ENCODE measurements at places on chromosomes 11 and 22.

- no peak for DNase-seq
These were observed 373.7 kb upstream of the B3GAT1 start for GRCh38 chr11:134785660-134786284.

GRCh38 chr11:27319072-27319471, 43.9 kb downstream of the CCDC34 start:
- no peak for DNase-seq

DNA sequence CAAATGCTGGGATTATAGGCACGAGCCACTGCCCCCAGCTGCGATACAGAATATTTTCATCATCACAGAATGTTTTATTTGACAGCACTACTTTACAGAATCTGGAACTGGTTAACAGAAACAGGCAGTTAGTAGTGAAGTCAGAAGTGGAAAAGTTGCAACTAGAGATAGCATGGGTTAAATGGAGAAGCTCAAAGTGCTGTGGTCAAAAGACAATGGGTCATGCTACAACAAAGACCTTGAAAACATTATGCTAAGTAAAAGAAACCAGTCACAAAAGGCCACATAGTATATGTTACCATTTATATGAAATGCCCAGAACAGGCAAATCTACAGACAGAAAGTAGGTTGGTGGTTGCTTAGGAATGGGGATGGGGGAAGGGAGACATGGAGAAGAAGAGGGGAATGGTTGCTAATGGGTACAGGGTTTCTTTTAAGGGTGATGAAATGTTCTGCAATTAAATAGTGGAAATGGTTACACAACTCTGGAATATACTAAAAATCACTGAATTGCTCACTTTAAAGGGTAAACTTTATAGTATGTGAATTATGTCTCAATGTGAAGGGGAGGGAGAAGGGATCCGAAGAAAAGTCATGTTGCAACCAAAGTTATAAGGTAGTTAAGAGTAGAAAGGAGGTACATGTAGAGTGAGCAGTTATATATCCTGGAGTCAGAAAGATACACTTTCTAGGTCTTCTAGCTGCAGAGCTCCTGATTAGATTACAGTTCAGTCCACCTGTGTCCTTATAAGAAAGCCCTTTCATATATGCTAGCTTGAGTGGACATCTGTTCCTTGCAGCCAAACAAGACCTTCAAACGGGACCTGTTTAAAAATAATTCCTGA, 46.3 kb upstream of the RAPSN start:
- peak; percentile 76 for DNase-seq

GRCh38 chr11:122101625-122102291, 14.3 kb downstream of the BLID start:
- no peak for DNase-seq

- DNase-seq, result no peak
These were observed 73.6 kb upstream of the MYO18B start for GRCh38 chr22:25668437-25668836.

- no peak for DNase-seq
These were observed 7.4 kb downstream of the BATF2 start for GRCh38 chr11:64989416-64989815.

DNA sequence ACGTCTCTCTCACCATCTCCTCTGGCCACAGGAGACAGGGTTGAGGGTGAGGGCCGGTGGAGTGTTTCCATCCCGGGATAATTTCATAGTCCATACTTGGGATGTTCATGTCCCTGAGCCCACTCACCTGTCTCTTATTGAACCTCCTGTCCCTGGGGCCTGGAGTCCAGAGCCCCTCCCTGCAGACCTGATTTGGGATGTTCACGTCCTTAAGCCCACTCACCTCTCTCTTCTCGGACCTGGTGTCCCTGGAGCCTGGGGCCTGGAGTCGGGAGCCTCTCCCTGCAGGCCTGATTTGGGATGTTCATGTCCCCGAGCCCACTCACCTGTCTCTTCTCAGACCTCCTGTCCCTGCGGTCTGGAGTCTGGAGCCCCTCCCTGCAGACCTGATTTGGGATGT, 868.2 kb downstream of the BRD1 start:
- no peak for DNase-seq

DNA sequence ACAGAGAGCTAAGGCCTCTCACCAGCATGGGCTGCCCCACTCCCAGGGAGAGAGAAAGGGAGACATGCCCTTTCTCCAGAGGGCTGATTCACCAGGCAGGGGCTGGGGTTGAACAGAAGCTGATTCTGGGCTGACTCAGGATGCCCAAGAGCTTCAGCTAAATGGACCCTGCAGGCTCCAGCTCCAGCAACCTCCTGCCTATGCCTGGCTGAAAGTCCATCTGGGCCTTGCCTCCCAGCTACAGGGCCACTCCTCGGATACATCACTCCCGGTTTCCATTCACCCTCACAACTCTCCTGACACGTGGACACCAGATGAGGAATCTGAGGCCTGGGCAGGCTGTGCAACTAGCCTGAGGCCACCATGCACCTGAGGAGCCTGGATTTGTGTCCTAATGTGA, 215.5 kb downstream of the BUD13 start:
- no peak for DNase-seq

GRCh38 chr11:94814272-94814976, 46.3 kb downstream of the AMOTL1 start:
- no peak for DNase-seq

- DNase-seq, result no peak
These were observed 220.9 kb downstream of the PGR start for GRCh38 chr11:100908746-100909145.

DNA sequence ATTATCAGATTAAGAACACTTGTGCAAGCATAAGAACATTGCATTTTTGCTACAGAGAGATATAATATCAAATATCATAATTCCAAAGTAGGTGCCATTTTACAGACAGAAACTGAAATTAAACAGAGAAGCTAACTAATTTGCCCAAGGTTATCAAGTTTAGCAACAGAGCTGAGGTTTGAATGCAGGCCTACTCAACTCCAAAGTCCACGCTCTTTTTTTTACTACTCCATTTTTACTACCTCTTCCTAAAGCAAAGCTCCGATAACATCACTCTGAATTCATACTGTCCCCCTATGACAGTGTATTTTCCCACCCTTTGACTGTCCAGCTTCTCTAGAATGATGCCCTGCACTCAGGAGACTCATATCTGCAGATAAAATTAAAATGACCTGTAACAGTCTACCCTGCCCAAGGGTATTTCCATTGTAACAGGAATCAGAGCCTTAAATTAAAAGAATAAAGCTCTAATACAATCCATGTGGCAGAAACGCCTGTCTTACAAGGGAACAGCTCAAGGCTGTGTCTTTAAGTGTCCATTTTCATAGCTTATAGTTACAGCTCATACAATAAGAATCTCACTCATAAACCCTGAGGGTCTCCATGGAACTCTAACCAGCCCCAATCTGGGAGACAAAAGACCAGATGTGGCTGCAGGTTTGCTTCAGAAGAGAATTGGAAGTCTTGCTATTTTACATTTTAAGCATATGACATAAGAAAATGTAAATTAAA, 36.8 kb downstream of the ALG9 start:
- no peak for DNase-seq

DNA sequence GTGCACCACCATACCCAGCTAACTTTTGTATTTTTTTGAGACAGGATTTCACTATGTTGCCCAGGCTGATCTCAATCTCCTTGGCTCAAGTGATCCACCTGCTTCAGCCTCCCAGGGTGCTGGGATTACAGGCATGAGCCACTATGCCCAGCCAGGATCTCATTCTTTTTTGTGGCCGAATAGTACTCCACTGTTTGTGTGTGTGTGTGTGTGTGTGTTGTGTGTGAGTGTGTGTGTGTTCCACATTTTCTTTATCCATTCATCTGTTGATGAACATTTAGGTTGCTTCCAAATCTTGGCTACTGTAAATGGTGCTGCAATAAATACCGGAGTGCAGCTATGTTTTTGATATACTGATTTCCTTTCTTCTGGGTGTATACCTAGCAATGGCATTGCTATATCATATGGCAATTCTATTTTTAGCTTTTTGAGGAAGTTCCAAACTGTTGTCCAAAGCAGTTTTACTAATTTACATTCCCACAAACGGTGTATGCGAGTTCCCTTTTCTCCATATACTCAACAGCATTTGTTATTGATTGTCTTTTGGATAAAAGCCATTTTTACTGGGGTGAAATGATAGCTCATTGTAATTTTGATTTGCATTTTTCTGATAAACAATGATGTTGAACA, 105.4 kb downstream of the TTC28 start:
- peak; percentile 18 for DNase-seq

- DNase-seq, result no peak
These were observed 269.2 kb upstream of the SYN3 start for GRCh38 chr22:33327348-33327860.

DNA sequence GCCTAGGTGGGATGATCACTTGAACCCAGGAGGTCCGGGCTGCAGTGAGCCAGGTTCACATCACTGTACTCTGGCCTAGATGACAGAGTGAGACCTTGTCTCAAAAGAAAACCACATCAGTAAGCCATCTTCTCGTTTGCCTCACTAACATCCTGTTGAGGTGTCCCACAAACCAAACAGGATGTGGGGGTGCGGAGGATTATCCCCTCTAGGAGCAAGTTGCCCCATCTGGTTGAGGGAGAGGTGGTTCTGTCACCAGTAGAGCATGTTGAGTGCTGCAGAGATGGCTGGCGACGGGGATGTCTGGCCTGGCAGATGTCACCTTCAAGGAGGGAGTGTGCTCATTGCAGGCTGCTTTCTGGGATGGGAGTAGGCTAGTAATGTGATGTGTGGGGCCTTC, 72.4 kb downstream of the ZNRF3 start:
- DNase-seq, result no peak

DNA sequence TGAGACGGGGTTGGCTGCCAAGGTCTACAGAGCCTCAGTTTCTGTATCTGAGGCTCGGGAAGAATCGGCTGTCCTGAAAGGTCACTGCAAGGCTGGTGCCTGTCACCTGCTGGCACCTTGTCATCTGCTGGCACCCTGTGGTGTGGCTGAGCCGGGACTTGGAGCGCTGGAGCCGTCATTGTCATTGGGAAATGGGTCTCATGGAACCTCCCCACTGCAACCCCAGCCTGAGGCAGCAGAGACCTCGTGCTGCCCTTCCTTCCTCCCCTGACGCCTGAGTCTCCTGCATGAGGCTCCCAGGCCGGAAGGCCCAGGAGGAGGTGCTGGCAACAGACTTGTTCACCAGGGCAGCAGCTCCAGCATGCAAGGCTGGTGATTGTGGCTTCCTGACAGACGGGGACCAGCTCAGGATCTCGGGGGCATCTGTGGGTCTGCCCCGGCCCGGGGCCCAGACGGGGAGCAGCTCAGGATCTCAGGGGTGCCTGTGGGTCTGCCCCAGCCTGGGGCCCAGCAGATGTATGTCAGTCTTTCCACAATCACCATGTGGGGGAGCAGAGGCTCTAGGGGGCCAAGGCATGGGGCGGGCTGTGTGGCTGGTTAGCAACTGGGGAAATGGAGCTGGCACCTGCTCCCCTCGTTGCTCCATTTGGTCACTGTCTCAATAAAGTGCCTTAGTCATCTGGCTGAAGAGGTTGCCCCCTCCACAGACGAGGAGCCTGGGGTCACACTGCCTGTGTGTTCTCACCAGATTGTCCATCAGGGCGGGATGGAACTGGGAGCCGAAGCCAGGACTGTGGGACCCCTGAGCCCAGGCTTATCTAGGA, 668.7 kb downstream of the BRD1 start:
- DNase-seq, result no peak

- DNase-seq, result no peak
These were observed 411.1 kb downstream of the TBC1D22A start for GRCh38 chr22:47173535-47174021.

- peak; percentile 12 for DNase-seq
These were observed 2.6 kb downstream of the KLHDC7B start for GRCh38 chr22:50548040-50548920.

GRCh38 chr11:2987881-2988861, 4.0 kb downstream of the NAP1L4 start:
- no peak for DNase-seq

- DNase-seq, result no peak
These were observed 28.1 kb upstream of the NXPE4 start for GRCh38 chr11:114623720-114624119.

GRCh38 chr11:95154514-95154913, 64.9 kb downstream of the ENDOD1 start:
- DNase-seq, result peak; percentile 63

DNA sequence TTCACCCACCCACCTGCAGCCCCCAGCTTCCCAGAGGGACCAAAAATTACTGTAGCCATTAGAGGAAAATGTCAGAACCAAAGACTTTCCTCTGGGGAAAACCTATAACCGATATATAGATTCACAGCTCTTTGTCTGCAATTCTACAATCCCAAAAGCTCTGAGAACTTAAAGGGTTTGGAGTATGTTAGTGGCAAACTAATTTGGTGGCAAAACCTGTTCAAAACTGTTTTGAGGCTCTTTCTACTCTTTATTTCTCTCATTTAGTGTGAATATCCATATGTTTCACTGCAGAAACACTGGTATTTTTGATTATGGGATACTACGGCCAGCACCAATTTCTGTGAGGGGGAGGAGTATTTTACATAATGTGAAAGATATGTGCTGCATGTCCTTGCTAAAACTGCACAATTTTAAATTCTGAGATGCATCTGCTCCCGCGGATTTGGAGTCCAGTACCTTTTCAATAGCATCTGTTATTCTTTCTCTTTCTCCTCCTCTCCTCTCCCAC, 87.5 kb upstream of the MTNR1B start:
- no peak for DNase-seq

DNA sequence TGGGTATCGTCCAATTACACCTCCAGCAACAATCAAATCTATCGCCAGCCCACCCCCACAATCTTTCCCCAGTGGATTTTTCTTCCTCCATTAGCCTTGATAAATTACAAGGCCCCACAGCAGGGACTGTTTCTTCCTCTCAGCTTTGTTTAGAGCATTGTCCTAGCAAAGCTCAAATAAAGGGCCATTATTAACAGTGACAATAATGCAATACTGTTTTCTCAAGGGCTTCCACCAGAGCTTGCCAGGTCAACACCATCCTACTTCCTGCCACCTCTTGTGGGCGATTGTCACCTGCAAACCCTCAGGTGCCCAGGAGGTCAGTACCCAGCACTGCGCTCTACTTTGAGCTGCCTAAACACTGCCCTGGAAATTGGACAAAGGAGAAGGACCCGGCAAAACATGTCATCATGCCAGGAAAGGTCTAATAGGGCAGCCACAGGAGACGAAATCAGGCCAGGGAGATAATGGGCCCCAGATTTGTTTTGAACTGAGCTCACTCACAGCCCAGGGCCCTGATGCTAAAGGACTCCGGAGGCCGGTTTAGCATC, 95.2 kb downstream of the ABTB2 start:
- no peak for DNase-seq

DNA sequence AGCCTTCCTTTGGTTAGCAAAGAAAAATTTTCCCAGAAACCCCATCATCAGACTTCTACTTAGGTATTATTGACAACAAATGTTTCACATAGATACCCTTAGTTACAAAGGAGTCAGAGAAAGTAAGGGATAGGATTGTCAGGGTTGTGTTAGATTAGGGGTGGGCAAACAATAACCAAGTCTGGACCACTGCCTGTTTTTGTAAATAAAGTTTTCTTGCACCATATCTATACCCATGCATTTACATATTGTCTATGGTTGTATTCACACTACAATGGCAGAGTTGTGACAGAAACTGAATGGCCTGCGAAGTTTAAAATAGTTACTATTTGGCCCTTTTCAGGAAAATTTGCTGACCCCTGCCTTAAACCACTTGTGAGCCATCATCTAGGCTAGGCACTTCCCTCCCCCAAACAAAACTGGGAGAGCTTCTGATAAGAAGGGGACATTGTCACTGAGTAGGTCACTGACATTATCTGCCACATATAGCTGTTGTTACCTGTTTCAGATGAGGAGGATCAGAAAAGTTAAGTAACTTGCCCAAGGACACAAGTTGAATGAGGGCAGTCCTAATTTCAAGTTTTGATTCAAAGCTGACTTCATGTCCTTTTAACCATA, 40.7 kb upstream of the TMEM135 start:
- DNase-seq, result no peak
